ENCODE measurements at places on chromosomes 3 and 15.

DNA sequence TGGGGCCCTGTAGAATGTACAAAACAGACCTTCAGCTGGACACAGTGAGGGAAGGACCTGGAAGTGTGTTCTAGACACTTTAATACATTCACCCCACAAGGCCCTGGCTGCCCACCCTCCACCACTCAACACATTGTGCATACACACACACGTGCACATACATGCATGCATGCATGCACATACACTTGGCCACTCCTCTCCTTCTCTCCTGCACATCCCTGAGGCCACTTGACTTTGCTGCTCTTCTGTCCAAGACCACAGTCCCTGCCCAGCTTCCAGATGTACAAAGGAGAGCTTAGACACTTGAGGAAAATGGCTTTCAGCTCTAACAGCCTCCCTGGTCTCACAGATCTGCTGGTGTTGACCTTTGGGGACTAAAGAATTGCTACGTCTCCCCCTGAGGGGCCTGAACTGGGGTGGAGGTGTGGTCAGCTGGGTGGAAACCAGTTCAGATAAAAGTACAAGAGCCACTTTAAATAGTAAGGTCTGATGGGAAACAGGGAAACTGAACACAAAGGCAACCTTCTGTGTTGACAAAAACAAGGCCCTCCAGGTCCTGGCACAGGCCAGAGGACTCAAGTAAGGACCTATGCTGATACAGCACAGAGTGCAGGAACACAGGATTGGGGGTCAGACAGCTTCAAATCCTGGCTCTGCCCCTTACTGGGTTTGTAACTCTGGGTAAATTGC is 24.8 kb upstream of the NOX5 start:
- H3K27me3 ChIP-seq = no peaks in the 10 kb centered on the region
- H3K36me3 ChIP-seq = no peaks in the 10 kb centered on the region
- no peak overlapping the region for H3K4me3 ChIP-seq
- no peak for DNase-seq

- H3K27ac ChIP-seq = no peak overlapping the region
- H3K4me1 ChIP-seq = no peaks in the 10 kb centered on the region
- DNase-seq = no peak
Observed at GRCh38 chr3:54171509-54171908, 49.2 kb downstream of the CACNA2D3 start.

GRCh38 chr3:12791430-12791829 is 5.0 kb upstream of the CAND2 start:
- H3K4me3 ChIP-seq = no peak overlapping the region
- H3K27ac ChIP-seq = no peak overlapping the region
- H3K4me1 ChIP-seq = peaks cover 3% of the 10 kb centered on the region
- H3K36me3 ChIP-seq = no peaks in the 10 kb centered on the region
- H3K27me3 ChIP-seq = peaks cover 2% of the 10 kb centered on the region

- H3K27me3 ChIP-seq = no peaks in the 10 kb centered on the region
- no peak overlapping the region for H3K27ac ChIP-seq
- no peaks in the 10 kb centered on the region for H3K4me1 ChIP-seq
- no peak overlapping the region for H3K4me3 ChIP-seq
Observed at GRCh38 chr3:12097971-12098370, 60.7 kb downstream of the TIMP4 start.

GRCh38 chr3:177473184-177473583 is 275.9 kb upstream of the TBL1XR1 start:
- no peaks in the 10 kb centered on the region for H3K27me3 ChIP-seq
- peaks cover 8% of the 10 kb centered on the region for H3K4me1 ChIP-seq
- no peak overlapping the region for H3K4me3 ChIP-seq
- no peaks in the 10 kb centered on the region for H3K36me3 ChIP-seq
- DNase-seq = no peak
- H3K27ac ChIP-seq = no peak overlapping the region

GRCh38 chr15:40706121-40706520 is 11.1 kb downstream of the RAD51 start:
- no peak overlapping the region for H3K27ac ChIP-seq
- no peak overlapping the region for H3K4me3 ChIP-seq
- no peaks in the 10 kb centered on the region for H3K27me3 ChIP-seq
- DNase-seq = no peak

GRCh38 chr15:94606286-94606685 is 374.9 kb downstream of the MCTP2 start:
- no peak for DNase-seq
- H3K36me3 ChIP-seq = no peaks in the 10 kb centered on the region
- no peaks in the 10 kb centered on the region for H3K4me1 ChIP-seq

GRCh38 chr3:188841906-188842305 is 329.9 kb upstream of the TPRG1 start:
- H3K4me3 ChIP-seq = no peak overlapping the region
- H3K27ac ChIP-seq = no peak overlapping the region
- no peaks in the 10 kb centered on the region for H3K27me3 ChIP-seq
- DNase-seq = no peak

DNA sequence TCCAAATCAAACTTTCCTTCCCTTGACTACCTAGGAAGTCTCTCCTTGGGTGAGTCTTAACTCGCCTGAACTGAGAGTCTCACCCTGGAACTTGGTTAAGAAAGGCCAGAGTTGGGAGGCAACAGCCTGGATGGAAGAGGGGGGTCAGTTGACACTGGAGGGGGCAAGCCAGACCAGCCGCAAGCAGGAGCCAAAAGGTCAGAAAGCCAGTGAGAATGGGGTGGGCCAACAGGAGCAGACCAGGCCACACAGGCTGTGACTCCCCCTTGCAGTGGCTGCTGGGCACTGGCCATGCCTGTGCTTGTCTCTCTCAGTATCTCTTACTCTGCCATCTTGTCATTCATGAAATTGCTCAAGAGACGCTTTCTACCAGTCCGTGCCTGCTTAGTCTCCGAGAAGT is 32.9 kb downstream of the CRTC3 start:
- H3K36me3 ChIP-seq = no peaks in the 10 kb centered on the region
- no peak overlapping the region for H3K27ac ChIP-seq
- H3K4me3 ChIP-seq = no peak overlapping the region
- DNase-seq = no peak
- peaks cover 7% of the 10 kb centered on the region for H3K4me1 ChIP-seq

- H3K27ac ChIP-seq = peak overlapping the region; percentile 41
- H3K4me3 ChIP-seq = no peak overlapping the region
Observed at GRCh38 chr15:47715856-47716445, 1.4 kb upstream of the SEMA6D start.

DNA sequence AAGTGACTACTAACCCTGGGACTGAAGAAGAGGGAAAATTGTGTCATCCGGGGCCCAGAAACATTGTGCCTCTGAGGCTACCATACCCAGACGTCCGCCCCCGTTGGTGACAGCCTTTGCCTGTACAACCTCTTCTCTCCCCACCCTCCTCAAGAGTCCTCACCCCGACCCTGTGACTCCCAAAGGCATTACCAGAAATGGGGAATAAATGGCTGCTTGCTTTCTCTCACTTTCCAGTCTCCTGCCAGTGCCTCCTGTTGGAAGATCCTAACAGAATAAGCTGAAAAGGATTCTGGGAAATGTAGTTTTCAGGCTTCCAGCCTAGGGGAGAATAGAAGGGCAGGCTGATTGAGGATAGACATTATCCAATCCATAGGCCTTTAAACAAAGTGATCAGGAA is 30.8 kb upstream of the SLC25A36 start:
- peaks cover 5% of the 10 kb centered on the region for H3K4me1 ChIP-seq
- DNase-seq = peak; percentile 43
- no peak overlapping the region for H3K27ac ChIP-seq
- no peaks in the 10 kb centered on the region for H3K27me3 ChIP-seq
- peak overlapping the region; percentile 3 for H3K4me3 ChIP-seq

DNA sequence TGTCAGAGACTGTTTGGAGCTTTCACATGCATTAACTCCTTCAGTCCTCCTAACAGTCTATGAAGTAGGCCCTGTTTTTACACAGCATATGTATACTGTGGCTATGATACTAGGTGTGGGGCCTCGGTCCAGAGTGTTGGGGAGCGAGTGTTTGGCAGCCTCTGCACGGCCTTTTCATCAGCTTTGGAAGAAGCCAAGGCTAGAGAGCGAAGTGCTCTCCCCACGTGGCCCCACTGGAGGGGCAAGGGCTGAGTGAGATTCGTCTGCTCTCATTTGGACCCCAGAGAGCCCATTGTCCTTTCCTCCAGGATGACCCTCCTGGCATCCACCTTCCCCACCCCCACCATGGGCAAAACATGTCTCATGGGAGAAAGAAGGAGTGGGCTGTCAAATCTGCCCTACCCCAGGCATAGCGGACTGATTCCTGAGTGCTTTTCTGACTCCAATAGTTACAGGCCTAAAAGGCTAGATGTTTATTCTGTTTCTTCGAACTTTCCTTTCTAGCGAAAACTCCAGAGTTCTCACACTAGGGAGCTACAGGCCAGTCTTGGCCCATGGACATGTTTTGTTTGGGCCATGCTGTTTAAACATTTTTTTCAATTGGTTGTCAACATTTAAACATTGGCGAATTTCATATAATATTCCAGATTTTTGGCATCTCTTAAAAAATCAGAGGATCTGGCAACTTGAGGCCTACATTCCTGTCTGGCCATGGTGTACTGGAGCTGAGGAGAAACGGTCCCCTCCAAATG is 76.0 kb downstream of the EEFSEC start:
- peaks cover 18% of the 10 kb centered on the region for H3K4me1 ChIP-seq
- no peak overlapping the region for H3K4me3 ChIP-seq
- H3K27ac ChIP-seq = no peak overlapping the region
- DNase-seq = no peak

DNA sequence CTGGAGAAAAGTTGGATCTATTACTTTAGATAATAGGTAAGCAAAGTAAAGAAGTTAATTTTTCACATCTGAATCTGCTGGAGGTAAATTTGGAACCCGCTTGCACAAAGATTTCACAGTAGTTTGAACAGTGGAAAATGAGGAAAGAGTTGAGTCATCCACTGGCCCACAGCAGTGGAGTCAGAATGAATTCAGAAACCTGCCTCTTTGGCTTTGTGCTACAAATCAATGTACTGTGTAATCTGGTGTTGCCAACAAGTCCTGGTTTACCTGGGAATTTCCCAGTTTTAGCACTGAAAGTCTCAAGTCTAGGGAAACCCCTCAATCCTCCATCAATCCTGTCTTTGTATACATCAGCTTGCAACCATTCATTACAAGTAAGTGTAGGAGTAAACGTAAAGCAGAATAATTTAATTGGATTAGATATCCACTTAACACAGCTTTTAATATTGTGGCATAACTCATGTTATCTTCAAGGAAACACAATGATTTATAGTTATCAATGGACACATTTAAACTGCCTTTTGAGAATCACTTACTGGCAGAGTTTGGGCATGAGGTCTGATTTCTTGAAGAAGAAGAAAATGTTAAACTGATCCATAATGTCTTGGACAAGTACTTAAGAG is 100.6 kb downstream of the DCLK3 start:
- H3K27me3 ChIP-seq = no peaks in the 10 kb centered on the region
- no peaks in the 10 kb centered on the region for H3K36me3 ChIP-seq
- H3K4me1 ChIP-seq = no peaks in the 10 kb centered on the region
- no peak overlapping the region for H3K27ac ChIP-seq
- DNase-seq = no peak
- no peak overlapping the region for H3K4me3 ChIP-seq

- no peaks in the 10 kb centered on the region for H3K36me3 ChIP-seq
- DNase-seq = no peak
- no peaks in the 10 kb centered on the region for H3K27me3 ChIP-seq
- no peaks in the 10 kb centered on the region for H3K4me1 ChIP-seq
Observed at GRCh38 chr3:106943071-106943470, 434.2 kb upstream of the CCDC54 start.
